ENCODE measurements at places on chromosomes 2 and 18.

DNA sequence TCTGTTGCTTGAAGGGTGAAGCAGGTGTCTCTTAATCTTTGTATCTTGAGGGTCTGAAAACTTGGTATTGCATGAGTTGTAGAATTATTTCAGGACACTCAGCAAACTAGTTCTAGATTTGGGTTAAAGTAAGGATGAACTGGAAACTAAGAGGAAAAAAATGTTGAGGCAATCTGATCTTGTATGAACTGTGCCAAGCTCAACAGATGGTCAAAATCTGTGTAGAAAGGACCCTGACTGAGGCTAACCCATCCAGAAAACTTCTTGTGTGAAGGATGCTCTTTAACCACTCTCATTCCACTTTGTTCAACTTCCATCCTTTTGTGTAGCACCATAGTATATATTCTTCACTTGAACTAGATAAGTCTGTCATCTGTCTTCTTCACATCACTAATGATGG is 861.7 kb downstream of the SLC4A3 start:
- DNase-seq: no peak

DNA sequence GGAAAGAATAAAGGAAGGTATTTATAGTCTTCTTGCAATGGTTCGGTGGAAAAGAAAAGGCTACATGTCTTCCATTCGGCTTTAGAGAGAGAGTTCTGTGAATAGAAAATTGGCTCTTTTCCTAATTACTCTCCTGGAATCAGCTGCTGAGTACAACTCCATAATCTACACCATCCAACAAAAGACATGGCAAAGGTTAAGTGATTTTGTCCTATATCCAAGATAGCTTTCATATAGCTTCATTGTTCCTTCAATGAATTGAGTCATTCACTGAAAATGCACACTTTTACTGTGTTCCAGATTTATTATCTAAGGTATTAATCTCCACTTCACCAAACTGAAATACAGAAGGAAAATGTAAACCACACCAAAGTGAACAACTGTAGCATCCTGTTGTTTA is 514.5 kb downstream of the LRRTM4 start:
- DNase-seq: no peak

- no peak for DNase-seq
These were observed 992.2 kb upstream of the ACVR2A start for GRCh38 chr2:146852661-146853060.

DNA sequence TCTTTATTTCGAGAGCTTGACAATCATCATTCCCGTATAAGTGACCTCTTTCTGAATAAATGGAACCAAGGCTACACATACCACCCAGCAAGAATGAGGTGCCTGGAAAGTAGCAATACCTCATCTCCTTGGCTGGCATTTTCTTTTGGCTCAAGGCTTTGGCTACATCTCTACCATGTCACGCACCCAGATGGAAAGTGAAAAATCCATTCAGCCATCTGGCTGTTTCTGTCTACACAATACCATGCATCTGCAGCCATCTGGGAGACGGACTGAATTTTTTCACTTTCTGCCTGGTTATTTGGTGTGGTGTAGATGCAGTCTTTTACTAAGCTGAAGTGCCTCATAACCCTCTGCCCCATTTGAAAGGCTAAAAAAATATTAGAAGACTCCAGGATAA is 566.9 kb downstream of the BCL11A start:
- DNase-seq: no peak

- no peak for DNase-seq
These were observed 93.4 kb upstream of the SIX2 start for GRCh38 chr2:45102579-45103117.

DNA sequence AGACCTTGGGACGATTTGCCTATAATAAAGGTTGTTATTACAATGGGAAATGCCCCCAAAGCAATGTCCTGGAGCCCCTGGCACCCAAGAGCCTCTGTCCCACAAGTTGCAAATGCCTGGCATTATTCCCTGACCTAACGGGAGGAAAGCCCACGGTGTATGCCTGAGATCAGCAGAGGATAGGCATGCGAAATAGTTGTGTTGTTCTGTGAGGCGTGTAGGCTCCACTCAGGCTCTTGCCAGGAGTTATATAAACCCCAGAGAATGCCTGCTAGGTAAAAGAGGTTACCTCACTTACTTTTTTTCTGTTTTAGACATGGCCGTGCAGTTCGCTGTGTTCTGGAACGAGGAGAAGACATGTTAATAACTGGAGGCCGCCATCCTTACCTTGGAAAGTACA is 52.1 kb downstream of the AOX1 start:
- DNase-seq: no peak

DNA sequence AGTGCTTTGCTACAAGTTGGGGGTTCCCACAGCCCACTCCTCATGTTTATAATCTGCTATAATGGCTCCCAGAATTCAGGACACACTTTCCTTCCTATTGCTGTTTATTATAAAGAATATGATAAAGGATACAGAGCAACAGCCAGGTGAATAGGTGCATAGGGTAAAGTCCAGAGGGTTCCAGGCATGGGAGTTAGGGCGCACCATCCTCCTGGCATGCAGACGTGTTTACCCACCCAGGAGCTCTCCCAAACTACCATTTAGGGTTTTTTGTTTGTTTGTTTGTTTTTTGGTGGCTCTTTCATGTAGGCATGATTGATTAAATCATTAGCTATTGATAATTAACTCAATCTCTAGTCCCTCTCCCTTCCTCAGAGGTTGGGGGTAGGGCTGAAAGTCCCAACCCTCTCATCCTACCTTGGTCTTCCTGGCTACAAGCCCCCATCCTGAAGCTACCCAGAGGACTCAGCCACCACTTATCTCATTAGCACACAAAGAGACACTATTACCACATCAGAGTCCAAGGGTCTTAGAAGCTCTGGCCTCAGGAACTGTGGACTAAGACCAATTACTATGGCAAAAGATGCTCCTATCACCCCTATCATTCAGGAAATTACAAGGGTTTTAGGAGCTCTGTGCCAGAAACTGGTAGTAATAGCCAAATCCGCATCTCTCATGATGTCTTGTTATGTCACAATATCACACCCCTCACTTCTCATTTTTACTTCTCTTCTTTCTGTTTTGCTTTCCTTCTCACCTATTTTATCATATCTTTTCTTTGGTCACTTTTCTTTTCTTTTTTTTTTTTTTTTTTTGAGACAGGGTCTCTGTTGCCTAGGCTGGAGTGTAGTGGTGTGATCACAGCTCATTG is 154.9 kb upstream of the TTC39C start:
- no peak for DNase-seq

- no peak for DNase-seq
These were observed 159.9 kb downstream of the BARD1 start for GRCh38 chr2:214649440-214650205.

GRCh38 chr2:118493213-118493612 is 354.2 kb downstream of the EN1 start:
- no peak for DNase-seq

GRCh38 chr2:190996338-190996946 is 17.5 kb downstream of the STAT1 start:
- DNase-seq: no peak

DNA sequence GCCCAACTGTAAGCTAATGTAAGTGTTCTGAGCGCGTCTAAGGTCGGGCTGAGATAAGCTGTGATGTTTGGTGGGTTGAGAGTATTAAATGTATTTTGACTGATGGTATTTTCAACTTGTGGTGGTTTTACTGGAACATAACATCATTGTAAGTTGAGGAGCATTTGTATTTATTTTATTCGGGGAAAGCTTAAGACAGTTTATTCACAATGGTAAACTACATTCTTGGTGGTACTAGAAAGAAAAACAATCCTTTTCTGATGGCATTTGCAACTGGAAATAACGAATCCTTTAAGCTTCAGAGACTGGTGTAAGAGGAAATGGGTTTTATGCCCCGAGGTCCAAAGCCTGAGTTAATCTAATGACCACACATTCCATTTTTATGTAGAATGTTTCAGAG is 283.3 kb upstream of the NETO1 start:
- no peak for DNase-seq

DNA sequence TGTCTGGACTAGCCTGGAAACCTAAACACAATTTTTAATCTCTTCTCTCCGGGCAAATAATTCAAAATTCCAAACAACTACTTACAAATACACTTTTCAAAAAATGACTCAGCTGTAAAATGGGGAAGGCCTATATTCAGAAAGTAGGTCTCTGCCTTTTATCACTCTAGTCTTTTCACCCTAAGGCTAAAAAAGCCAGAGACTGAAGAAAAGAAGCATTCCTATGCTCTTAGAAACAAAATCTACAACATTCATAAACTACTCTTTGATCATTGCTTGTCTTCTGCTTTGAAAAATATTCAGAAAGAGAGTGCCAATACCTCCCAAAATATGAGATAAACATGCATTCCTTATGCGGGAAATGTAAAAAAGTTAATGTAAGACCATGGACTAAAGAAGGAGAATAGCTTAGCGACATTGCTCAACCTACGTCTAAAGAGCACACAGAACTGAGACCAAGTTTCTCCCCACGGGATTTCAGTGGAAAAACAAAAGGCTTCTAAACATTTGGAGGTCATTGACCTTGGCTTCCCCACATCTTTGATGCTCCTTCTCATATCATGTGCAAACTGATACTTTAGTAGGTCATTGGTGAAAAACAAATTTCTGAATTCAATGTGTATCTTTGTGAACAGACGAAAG is 74.4 kb upstream of the EPB41L3 start:
- no peak for DNase-seq

GRCh38 chr18:48828691-48829442 is 121.9 kb downstream of the SMAD7 start:
- no peak for DNase-seq

DNA sequence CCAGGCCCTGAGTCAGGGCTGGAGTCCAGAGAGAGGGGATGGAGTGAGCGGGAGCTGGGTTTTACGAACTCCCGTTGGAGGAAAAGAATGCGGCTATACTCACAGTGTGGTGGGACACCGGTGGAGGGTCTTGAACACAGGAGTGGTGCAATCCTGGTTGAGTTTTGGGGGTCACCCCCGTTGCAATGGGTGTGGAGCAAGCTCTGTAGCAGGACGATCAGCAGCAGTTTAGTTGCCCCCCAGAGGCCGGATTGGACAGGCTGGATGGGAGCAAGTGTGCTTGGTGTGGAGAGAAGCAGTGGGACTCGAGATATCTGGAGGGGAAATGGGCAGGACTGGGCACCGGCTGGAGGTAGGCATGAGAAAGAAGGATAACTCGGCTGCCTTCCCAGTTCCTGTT is 72.3 kb upstream of the TWIST2 start:
- no peak for DNase-seq

- DNase-seq: no peak
These were observed 480.9 kb downstream of the TSN start for GRCh38 chr2:122236152-122236874.

GRCh38 chr2:69505710-69506109 is 68.5 kb upstream of the NFU1 start:
- DNase-seq: no peak

- no peak for DNase-seq
These were observed 194.9 kb downstream of the CTIF start for GRCh38 chr18:48733643-48734253.

- DNase-seq: no peak
These were observed 98.8 kb downstream of the RHBDD1 start for GRCh38 chr2:226934546-226935201.

DNA sequence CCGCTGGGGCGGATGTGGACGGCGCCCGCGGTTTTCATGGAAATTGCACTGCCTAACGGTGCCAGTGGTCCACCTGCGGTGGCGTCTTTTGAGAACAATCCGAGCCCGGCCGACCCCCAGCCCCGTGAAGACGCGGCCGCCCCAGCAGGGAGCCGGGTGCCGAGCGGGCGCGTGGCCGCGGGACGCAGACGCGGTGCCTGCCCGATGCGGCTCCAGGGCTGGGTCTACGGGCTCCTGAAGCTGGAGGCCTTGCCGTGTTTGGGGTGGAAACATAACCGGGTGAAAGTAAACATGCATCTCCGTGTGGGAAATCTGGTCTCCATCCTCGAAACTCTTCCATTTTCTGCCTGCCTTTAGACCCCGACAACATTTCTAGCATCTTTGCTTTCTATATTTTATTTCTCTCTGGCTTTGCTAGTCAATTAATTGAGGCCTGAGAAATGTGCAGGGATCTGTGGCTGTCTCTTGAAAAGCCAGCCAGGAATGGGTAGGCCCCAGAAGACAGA is 572 bp downstream of the INPP4A start:
- no peak for DNase-seq

DNA sequence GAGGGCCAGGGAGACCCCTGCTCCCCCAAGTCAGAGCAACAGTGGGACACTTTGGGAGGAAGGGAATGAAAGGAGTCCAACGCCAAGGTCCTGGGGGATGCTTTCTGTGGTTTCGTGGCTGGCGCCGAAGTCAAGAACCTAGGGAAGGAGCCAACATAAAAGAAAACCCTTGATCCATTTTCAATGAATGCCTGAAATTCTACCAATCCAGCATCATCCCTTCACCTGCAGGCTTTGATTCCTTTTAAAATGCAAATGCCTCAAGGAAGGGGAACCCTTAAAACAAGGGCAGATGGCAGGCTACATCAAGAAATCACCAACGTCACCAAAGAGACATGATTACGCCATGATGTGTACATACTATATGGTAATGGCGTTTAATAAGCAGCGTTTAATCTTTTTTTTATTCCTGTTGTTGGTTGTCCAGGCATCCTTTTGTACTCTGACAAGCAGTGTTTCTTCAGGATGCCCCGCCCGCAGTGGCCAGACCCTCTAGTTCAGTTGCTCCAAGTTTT is 123.3 kb upstream of the SLC1A4 start:
- DNase-seq: no peak

- DNase-seq: no peak
These were observed 46.0 kb upstream of the SERTAD2 start for GRCh38 chr2:64699712-64700111.

DNA sequence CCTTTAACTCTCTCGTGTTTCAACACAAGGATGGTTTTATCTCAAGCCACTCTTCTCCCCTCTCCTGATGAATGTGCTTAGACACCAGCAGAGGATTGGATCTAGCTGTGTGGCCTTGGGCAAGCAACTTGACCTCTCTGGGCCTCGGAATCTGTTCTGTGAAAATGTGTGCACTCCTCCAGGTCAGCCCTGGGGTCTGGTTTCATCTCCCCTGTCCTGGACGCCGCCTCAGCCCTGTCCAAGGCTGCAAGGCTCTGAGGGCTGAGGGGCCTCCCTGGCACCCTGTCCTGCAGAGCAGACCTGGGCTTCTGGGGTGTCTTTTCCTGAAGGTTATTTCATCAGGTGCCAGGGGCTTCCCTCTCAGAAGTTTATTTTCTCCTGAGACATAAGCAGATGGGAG is 28.5 kb downstream of the CNDP1 start:
- no peak for DNase-seq

- no peak for DNase-seq
These were observed 86.9 kb upstream of the MAP3K20 start for GRCh38 chr2:172988728-172989127.

DNA sequence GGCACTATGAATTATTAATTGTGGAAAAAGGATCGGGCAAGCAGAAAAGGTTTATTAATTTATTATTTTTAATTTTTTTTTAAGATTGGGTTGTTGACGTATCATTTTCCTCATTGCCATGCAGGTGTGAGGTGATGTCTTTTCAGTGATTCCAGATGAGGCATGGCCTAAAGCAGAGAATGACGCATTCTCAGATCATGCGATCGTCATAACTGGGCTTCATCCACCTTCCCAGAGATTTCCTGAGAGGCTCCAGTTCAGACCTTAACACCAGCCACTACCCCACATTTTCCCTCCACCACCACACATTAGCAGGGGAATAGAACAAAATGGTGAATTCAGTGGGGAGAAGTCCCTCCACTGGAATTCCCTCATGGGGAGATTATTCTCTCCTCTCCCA is 518.4 kb upstream of the SPHKAP start:
- DNase-seq: no peak

GRCh38 chr2:235836491-235836911 is 331.7 kb downstream of the GBX2 start:
- no peak for DNase-seq

- DNase-seq: no peak
These were observed 89.4 kb upstream of the SLC38A11 start for GRCh38 chr2:165044505-165045303.

GRCh38 chr2:162103443-162104009 is 29.5 kb upstream of the DPP4 start:
- DNase-seq: no peak
